NCI-H1694 treated with DMSO at 0.1 percent for 48 hours (cell line): ENCODE measurements at places on chromosomes 2 and 18.
A peak's percentile ranks its signal among the peaks of the same experiment; 100 is the strongest.

GRCh38 chr2:11870584-11870983 lies 124.2 kb downstream of the LPIN1 start:
- DNase-seq: no peak

DNA sequence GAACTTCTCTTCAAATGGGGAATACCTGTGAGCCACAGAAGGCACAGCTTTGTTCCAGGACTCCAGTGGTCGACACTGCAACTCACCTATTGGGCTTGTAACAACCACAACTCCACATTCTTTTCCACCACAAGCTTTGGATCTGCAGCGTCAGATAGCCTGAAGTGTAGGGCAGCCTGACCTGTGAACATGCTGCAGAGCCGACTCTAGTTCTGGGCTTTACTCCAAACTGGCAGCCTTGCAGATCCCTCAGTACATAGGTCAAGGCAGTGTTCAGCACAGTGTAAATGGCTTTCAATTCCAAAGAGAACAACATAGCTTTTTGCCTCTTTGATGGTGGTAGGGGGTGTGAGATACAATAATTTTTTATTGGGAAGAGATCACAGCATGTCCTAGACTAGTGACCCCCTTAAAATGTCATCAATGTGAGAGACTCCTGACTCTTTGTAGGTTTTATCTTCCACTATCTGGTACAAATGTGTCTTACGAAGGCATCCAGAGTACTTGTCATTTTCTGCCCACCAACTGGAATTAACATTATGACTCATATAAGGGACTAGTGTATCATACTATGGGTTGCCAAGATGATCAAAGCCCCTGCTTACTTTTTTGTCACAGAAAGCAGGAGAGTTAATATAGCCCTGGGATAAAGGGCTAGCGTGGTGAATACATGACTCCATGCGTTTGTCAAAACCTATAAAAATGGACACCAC lies 149.8 kb downstream of the COPS8 start:
- no peak for DNase-seq

DNA sequence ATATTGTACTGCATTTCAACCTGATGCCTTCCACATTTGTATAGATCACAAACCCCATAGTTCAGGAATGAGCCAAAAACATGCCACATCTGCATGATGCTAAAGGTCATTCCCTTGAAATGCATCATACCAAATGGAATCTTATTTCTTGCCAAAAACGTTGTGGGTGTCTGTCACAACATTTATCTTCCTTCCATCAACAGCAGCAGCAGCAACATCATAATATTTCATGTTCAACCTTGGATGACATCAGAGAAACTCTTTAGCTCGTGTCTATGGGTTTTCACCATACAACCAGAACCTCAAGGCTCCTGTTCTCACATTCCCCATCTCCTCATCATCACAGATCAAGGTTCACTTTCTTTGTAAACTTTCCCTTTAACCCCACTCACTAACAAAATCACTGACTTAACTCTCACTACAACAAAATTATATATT lies 221.3 kb upstream of the CTAGE1 start:
- DNase-seq: no peak

GRCh38 chr2:143946436-143947391 lies 573.2 kb downstream of the ZEB2 start:
- peak; percentile 100 for DNase-seq

DNA sequence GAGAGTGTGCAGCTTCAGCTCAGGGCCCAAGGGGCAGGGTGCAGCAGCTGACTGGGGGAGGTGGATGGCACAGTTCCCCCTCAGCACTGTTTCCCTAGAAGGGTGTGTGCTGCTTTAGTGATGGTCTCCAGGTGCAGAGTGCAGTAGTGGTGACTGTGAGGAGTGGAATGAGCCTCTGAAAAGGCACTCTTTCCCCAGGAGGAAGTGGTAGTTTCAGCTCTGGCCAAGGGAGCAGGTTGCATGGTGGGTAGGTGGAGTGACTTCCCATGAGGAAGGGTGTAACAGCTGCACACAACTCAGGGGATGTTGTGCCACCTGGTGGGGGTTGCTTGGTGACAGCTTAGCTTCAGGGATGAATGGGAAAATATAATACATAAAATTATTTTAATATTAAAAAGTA lies 251.5 kb upstream of the NXPH2 start:
- DNase-seq: peak; percentile 5

- DNase-seq: peak; percentile 9
Measured at GRCh38 chr2:81505586-81505985, 1201.0 kb upstream of the LRRTM1 start.
